ENCODE measurements at places on chromosomes 1 and 21.
A peak's percentile ranks its signal among the peaks of the same experiment; 100 is the strongest.

- no peak for DNase-seq
Observed at GRCh38 chr1:7552402-7552801, 218.7 kb upstream of the VAMP3 start.

DNA sequence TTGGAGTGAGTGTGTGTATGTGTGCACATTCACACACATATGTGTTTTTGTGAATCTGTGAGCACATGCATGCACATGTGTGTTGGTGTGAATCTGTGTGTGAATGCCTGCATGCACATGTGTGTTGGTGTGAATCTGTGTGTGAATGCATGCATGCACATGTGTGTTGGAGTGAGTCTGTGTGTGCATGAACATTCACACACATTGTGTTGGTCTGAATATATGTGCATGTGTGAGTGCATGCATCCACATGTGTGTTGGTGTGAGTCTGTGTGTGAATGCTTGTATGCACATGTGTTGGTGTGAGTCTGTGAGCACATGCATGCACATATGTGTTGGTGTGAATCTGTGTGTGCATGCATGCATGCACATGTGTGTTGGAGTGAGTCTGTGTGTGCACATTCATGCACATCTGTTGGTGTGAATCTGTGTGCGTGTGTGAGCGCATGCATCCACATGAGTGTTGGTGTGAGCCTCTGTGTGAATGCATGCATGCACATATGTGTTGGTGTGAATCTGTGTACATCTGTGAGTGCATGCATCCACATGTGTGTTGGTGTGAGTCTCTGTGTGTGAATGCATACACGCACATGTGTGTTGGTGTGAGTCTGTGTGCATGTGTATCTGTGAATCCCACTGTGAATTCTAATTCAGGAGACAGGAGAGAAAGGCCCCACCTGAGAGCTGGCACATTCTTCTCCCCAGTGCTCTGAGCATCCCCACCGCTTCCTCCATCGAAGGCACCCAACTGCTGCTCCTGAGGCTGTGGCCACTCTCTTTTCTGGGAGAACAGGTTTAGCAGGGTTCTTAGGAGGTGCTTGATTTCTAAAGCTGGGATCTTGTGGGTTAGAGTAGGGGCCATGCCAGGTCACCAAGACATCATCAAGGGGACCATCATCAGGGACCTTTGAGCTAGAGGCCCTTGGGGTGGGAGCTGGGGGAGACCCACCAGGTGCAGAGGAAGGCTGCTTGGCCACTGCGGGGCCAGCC lies 117.5 kb upstream of the ARHGEF16 start:
- DNase-seq = peak; percentile 52

DNA sequence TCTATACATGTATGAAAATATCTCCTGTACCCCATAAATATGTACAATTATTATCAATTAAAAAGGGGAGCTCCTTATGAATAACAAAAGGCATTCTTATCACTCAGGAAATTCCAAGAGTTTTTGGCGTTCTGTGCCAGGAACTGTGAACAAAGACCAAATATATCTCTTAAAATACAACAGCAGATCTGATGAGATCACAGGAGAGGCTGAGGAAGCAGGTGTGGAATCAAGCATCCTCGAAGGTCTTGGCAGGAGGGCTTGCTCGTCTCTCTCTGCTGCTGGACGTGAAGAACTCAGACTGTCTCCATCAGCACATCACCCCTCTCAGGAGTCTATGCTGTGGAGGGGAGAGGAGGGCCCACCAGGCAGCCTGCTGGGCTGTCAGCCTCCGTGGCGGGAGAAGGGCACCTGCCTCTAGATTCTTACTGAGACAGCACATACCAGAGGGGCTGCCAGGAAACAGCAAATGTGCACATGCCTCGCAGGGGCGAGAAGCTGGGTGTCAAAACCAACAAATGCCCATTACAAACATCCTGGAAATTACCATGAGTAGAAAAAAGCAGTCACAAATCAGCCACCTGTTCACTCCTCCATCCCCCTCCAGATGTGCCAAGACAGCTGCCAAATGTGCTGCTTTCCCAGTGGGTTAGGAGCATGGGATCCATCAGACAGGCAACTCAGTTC lies 30.8 kb upstream of the FAM89A start:
- DNase-seq = no peak

- no peak for DNase-seq
Observed at GRCh38 chr1:214029796-214030195, 42.0 kb downstream of the PROX1 start.

- DNase-seq = no peak
Observed at GRCh38 chr1:38567401-38567800, 292.2 kb downstream of the RRAGC start.

DNA sequence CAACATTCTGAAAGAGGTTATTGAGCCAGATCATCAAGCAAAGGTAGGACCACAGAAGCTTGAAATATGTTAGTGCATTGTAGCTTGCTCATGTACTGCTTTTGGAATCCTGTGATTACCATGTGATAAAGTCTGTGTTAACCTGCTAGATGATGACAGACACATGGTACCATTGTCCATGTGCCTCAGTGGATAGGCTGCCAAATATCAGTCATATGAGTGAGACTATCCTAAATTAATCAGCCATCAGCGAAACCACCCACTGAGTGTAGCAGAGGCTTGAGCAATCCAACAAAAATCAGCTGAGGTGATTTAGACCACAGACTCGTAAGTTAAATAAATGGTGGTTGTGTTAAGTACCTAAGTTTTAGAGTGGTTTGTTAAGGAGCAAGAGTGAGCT lies 32.7 kb upstream of the CRB1 start:
- DNase-seq = no peak

- DNase-seq = no peak
Observed at GRCh38 chr1:172561252-172561651, 28.3 kb downstream of the SUCO start.

DNA sequence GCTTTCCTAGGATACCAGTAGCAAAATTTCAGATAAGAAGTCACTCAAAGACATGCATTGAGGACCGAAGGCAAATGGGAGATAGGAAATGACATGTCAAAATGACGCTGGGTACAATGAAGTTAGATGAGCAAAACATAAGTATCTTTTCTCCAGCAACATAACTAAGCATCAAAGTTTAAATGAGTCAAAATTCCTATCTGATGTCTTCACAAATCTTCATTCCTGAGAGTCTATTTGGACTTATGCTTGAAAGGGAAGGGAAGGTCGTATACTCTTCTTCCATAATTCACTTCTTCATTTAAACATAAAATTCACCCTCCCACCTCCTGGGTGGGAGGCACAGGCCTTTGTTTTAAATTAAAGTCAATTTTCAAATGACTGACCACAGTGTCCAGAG lies 4.1 kb upstream of the TMEM81 start:
- DNase-seq = no peak
